Epithelial cell of prostate (primary cell): ENCODE measurements at places on chromosomes 11 and 22.

DNA sequence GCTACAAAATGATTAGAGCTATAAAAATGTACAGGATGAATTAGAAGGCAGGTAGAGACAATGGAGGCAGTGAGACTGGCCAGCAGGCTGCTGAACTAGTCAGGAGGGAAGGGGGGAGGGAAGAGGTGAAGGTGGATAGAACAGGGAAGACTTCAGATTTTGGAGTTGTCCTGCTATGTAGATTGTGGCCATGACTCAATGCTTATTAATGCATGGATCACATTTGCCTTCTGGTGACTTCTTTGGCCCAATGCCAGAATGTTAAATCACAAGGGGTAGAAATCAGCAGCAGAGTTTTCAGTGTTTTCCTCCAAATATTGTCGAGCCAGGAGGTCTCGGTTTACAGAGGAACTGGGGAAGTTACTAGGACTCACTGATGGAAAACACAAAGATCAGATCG, 346.6 kb downstream of the AASDHPPT start:
- DNase-seq, result peak; percentile 29

DNA sequence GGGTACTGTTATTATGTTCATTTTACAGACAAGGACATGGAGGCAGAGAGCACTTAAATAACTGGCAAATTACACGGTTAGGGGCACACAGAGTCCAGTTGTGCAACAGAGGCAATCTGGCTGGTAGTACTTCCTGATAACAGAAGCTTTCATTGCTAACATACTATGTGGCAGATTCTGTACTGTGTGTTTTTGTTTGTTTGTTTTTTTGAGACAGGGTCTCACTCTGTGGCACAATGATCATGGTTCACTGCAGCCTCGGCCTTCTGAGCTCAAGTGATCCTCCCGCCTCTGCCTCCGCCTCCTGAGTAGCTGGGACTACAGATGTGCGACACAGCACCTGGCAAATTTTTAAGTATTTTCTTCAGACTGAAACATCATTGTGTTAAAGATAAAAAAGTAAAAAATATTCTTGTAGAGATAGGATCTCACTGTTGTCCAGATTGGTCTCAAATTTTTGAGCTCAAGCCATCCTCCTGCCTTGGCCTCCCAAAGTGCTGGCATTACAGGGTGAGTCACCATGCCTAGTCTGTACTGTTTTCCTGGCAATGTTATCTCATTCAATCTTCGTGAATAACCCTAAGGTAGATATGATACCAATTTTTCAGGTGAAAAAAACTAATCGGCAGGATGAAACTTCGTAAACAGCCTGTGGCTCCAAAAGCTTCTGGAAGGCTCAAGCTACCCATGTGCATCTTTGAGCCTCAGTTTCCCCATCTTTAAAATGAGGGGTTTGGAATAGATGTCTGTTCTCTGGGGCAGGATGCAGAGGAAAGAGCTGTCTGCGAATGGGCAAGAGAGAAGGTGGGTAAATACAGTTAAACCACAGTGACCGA, 921 bp upstream of the NUCB2 start:
- DNase-seq, result no peak

- DNase-seq, result no peak
These were observed 2.3 kb upstream of the DUSP8 start for GRCh38 chr11:1574238-1574932.

- DNase-seq, result no peak
These were observed 23.0 kb downstream of the NECTIN1 start for GRCh38 chr11:119706029-119706428.

GRCh38 chr11:88293931-88294330, 43.6 kb downstream of the CTSC start:
- DNase-seq, result no peak

DNA sequence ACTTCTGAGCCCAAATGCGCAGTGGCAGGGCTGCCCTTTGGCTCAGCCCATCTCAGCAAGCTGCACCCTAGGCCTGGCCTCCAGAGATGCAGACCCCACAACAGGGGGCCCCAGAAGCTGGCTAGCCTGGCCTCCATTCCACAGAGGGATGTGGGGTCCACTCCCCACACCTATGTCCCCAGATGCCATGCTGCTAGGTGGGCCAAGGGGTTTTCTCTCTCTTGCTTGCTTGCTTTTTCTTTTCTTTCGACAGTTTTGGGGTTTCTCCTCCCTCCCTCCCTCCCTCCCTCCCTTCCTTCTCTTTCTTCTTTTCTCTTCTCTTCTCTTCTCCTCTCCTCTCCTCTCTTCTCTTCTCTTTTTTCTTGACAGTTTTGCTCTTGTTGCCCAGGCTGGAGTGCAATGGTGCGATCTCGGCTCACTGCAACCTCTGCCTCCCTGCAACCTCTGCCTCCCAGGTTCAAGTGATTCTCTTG, 9.6 kb downstream of the SCARF2 start:
- no peak for DNase-seq

GRCh38 chr11:116865696-116866095, 28.3 kb upstream of the APOA1 start:
- no peak for DNase-seq

- DNase-seq, result no peak
These were observed 26.7 kb upstream of the BDNF start for GRCh38 chr11:27726981-27727380.

DNA sequence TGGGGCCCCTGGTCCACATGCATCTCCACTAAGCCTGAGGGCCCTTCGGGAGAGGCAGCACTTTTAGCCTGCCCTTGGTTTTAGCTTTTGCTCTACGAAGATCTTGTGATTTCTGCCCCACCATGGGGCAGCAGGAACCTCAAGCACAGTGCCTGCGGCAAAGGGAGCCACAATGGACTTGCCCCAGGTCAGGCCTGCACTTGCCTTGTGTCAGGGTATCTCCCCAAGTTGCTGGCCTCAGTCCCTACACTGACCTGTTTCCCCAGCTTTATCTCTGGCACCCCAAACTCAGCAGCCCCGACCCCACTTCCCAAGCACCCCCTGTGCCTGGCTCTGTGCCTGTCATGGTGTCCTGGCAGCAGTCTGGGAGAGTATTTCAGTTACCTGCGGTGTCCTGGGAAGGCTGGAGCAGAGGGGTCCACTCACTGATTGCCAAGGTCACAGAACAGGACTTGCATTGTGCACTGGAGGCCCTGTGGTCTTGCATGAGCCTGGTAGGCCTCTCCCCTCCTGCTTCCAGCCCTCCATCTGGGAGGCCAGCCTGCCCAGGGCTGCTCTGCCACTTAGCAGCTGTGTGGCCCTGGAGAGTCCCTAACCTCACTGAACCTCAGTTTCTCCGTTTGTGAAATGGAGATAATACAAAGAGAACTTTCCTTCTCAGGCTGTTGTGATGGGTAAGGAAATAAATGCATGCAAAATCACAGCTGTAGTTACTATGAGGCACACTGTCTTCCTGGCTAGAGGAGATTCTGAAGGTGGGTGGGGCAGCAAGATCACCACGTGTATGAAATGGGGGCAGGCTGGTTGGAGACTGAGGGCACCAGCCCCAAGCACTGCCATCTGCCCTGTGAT, 3.6 kb upstream of the AIFM3 start:
- no peak for DNase-seq

- no peak for DNase-seq
These were observed 10.5 kb downstream of the EMSY start for GRCh38 chr11:76455331-76455730.

- DNase-seq, result no peak
These were observed 82.9 kb downstream of the PKNOX2 start for GRCh38 chr11:125247431-125247830.

GRCh38 chr22:42493393-42493792, 26.2 kb downstream of the RRP7A start:
- no peak for DNase-seq

GRCh38 chr22:42062506-42063170, 8.0 kb downstream of the NAGA start:
- DNase-seq, result no peak

DNA sequence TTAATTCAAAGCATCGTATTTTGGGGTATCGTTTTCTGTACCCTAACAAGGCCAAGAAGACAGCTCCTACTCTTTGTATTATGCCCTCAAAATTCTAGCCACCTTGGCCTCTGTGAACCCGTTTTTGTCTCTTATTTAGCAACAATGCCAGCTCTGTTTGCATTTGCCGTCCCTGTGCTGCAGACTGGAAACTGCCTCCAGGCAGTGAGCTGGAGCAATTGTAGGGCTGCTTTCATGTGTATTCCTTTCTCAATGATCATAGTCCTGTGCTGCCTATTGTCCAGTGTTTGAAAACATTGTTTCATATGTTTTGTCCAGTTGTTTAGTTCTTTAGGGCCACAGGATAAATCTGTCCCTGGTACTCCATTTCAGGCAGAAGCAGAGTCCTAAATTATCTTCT, 19.9 kb upstream of the BACE1-AS start:
- no peak for DNase-seq

DNA sequence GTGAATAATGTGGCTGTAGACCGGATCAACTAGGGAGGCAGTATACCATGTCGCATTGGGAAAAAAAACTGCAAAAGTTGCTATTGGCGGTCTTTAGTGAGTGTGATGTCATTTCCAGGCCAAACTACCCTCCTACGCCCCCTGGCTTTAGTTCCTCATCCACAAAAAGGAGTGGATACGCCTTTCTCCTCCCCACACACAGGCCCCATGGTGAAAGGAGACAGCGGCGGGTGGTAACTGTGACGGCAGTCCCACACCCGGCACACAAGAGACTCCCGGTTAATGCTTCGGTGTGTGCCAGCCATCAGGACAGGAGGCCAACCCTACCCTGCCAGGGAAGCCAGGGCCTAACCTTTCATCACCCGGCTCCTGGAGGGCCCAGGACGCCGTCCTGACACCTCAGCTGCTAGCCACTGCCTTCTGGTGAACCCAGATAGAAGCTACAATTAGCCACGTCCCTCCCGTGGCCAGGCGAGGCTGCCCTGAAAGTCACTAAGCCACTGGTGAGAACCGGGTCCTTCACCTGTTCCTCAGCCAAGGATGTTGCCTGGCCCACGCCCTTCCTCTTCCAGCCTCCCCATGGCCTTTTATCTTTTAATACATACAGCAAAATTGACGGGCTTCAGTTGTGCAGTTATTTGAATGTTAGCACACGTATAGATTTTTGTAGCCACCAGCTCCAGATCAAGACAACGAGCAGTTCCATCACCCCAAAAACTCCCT, 10.8 kb downstream of the TP53I11 start:
- DNase-seq, result no peak

DNA sequence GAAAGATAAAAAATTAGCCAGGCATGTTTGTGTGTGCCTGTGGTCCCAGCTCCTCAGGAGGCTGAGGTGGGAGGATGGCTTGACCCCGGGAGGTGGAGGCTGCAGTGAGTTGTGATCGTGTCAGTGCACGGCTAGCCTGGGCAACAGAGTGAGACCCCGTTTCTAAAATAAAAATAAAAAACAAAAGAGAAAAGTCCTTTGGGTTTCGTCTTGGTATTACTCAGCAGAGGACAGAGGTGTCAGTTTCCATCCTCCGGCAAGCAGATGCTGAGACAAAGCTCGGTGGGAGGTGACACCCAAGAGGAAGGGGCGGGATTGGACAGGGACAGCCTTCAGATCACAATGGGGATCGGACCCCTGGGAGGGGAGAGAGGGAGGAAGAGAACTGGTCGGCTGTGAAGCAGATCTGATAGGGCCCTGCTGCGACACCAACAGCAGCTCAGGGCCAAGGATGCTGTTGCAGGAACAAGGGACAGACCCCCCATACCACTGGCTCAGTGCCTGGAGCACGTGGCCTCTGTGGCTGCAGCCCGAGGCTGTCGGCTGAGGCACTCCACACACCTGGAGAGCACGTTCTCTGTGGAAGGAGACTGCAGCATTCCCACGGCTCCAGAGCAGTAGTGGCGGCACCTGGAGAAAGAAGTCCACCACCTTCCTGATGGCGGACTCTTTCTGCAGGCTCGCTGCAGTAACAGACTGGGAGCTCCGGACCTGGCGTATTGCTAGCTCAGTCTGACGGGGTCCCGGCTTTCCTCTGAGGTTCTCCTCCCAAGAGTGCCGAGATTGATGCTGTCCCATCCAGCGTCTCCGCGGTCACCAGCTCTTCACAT, 5.2 kb upstream of the BID start:
- no peak for DNase-seq

DNA sequence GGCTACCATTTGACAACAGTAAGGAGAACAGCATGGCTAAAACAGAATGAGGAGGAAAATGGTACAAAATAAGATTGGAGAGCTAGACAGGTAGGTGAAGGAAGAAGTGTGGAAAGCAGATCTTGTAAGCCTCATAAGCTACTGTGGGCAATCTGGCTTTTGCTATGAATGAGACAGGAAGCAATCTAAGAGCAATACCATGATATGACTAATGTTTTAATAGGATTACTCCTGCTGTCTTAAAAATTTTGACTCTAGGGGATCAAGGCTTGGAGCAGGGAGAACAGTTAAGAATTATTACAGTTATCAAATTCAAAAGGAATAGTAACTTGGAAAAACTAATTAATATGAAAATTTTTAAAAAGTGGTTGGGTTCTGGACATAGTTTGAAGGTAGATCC, 1166.0 kb upstream of the CCDC90B start:
- no peak for DNase-seq

DNA sequence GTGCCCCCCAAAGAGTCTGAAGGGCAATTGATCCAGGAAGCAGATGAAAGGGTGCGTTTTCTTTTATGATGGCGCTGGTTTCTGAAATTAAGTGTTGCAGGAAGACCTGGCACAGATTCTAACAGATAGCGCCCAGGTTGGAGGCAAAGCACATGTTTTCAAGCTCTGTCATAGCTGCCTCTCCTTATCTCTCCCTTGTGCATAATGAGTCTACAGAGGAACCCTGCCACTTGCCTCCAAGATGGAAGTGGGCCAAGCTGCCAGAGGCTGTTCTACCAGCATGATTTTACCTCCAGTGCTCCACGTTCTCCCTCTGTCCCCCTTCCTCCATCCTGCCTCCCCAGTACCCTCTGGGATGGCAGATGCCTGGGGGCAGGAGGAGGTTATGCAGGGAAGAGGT, 30.0 kb upstream of the TLCD5 start:
- DNase-seq, result no peak

GRCh38 chr22:44482776-44483175, 15.3 kb downstream of the RTL6 start:
- DNase-seq, result no peak

DNA sequence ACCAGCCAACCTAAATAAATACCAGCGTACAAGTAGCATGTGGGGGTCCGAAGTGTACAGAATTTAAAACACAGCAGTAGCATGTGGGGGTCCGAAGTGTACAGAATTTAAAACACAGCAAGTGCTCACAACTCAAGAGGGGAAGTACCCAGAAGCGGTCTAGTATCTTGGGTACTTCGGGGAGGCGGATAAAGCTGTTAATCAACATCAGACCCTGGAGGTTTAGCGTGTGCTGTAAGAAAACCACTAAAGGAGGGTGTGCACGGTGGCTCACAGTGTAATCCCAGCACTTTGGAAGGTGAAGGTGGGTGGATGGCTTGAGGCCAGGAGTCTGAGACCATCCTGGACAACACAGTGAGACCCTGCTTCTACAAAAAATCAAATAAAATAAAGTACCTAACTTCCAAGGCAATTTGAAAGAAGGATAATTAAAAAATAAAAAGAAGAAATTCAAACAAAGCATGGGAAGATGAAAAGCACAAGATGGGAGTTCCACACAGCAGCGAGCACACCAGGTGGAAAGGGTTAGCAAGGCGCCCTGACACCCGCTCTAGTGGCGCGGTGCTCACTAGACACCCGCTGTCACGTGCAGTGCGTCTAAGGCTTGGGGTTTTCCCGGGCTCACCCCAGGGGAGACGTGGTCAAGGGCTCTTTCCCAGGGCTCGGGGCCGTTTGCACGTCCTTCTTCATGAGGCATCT, 35.0 kb upstream of the MOB2 start:
- no peak for DNase-seq

GRCh38 chr11:674406-674805, 20.6 kb downstream of the DEAF1 start:
- no peak for DNase-seq
